Activated CD4-positive, alpha-beta T cell treated with anti-CD3 and anti-CD28 coated beads, Interleukin-2, amount 50 U/mL, for 4 hours (primary cell): ENCODE measurements at places on chromosomes 13 and 19.

GRCh38 chr19:54345938-54346386 is 7.0 kb upstream of the LILRA4 start:
- no peak for DNase-seq

- DNase-seq = no peak
Measured at GRCh38 chr13:94712812-94713560, 641 bp upstream of the SOX21 start.

DNA sequence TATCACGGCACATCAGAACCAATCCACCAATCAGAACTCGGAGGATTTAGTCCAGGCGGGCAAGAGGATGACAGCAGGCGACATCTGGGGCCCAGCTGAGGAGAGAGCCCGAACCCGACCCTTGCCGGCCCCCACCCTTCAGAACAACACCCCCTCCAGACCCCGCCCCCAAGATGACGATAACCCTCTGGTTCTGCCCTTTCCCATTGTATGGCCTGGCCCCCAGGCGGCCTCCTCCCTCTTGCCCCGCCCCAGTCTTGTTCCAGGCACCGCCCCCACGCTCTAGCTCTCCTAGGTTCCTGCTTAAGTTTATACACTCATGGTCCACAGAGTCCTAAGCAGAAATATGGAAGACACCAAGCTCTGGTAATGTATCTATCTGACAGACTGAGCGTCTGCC is 2.8 kb upstream of the ZNF83 start:
- DNase-seq = no peak

DNA sequence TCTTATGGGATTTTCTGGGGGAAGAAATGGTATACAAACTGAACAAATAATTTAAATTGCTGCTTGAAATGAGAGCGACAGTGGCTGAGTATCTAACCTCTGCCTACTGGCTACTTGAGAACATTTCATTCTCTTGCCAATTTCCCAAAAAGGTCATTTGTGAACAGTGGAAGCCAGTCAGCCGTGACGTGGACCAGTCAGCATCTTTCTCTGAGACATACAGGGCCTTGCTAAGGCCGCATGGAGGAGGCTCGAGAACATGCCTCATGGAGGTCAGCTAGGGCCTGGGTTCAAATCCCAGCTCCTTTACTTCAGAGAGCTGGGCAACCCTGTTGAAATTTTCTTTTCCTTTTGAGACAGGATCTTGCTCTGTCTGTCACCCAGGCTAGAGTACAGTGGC is 20.3 kb downstream of the ZC3H4 start:
- DNase-seq = no peak

- DNase-seq = no peak
Measured at GRCh38 chr13:109026266-109026665, 396.9 kb downstream of the MYO16 start.

DNA sequence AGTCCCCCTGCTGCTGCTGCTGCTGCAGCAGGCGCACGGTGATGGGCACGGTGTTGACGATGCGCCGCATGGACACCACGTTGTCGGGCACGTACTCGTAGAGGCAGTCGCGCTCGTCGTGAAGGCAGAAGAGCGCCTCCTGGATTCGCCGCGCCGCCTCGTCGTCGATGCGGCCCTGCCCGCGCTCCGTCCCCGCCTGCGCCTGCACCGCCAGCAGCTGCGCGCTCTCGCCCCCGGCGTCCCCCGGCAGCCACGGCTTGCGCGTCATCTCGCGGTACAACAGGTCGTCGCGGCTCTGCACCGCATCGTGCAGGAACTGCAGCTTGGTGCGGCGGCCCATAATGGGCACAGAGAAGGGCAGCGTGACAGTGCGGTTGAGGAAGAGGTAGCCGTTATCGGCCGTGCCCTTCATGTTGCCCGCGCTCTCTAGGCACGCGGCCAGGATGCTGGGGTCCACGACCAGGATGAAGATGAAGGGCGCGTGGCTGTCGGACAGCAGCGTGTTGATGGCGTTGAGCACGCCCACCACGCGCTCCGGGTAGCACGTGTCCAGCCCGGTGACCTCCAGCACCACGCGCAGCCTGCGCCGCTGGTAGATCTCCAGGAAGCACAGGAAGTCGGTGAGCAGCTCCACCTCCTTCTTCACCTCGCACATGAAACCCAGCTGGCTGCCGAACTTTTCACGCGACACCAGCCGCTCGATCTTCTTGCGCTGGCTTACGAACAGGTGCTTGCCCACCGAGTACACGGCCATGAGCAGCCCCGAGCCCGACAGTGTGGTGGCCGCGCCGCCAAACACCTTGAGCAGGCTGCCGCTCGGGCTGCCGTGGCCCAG is 8.1 kb downstream of the NKPD1 start:
- DNase-seq = peak; percentile 42

DNA sequence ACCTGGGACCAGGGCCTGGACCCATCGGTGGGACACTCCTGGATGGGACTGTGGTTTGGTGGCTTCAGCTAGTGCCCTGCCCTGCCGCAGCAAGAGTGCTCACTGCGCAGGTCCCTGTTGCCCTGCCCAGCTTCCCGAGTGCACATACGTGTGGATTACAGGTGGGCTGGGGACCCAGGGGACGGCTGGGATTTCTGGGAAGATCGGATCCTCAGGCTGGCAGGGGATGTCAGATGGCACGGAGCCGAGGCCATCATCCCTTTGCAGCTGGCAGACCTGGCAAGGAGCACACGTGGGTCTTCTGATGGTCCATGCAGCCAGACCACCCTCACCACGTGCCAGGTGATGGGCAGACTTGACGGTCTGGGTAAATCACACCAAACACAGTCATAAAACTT is 69.3 kb downstream of the CHST8 start:
- no peak for DNase-seq

DNA sequence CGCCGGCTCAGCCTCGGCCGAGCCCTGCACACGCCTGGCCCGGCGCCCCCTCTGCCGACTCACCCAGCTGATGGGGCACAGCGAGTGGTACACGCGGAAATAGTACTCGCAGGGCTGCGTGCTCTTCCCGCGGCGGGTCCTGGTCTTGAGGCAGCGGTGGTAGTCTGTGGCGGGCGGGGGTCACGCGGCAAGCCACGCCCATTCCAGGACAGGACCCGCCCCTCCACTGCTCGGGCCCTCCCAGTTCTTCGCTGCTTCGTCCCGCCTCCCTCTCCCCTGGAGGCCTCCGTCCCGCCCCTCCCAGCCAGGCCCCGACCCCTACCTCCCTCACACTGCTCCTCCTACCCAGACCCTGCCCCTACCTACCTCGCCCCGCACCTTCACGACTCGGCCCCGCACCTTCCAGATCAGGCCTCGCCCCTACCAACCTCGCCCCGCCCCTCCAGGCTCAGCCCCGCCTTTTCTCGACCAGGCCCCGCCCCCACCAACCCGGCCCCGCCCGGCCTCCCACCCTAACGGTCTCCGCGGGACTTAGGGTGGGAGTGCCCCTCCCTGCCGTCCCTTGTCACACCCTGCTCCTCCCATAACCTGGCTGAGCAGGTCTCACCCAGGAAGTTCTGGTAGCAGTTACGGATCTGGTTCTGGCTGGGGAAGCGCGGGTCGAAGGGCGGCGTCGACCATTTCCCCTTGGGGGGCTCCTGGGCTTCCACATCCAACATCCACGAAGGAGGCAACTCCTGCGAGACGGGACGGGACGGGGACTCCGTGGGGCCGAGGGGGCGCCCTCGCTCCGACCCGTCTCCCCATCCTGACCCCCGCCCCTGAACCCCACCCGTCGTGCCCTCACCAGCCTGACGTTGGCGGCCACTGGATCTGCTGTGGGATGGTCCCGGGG is 469 bp downstream of the COX6B2 start:
- peak; percentile 61 for DNase-seq

DNA sequence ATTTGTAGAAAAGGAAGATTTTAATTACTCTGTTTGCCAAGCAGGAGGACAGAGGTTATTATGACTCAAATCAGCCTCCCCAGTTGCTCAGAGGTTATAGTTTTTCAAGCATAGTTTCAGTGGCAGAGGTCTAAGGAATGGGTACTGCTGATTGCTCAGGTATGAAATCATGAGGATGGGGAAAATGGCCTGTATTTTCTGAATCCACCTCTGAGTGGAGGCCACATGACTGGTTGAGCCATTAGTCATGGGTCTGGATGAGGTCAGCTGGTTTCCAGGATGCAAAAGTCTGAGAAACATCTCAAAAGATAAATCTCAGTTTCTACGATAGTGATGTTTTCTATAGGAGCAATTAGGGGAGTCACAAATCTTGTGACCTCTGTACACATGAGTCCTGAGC is 62.8 kb upstream of the CEACAM8 start:
- DNase-seq = no peak

GRCh38 chr13:31022928-31023530 is 90.6 kb downstream of the TEX26 start:
- DNase-seq = no peak

DNA sequence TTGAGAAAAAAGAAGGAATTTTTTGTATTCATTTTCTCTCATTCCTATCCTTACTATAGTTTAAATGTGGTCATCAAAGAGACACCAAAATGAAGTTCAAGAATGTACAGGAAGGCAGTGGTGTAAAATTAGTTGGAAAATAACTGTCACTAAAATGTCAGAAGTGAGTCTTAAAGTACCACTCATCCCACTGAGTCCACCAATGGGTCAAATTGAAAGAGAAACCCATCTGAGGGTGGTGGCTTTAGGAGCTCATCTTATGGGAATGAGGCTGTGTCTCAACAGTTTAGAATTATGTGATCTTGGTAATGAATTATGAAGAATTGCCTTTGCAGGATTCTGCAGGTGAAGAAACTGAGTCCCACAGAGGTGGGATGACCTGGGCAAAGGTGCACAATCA is 403.5 kb downstream of the FGF9 start:
- no peak for DNase-seq

DNA sequence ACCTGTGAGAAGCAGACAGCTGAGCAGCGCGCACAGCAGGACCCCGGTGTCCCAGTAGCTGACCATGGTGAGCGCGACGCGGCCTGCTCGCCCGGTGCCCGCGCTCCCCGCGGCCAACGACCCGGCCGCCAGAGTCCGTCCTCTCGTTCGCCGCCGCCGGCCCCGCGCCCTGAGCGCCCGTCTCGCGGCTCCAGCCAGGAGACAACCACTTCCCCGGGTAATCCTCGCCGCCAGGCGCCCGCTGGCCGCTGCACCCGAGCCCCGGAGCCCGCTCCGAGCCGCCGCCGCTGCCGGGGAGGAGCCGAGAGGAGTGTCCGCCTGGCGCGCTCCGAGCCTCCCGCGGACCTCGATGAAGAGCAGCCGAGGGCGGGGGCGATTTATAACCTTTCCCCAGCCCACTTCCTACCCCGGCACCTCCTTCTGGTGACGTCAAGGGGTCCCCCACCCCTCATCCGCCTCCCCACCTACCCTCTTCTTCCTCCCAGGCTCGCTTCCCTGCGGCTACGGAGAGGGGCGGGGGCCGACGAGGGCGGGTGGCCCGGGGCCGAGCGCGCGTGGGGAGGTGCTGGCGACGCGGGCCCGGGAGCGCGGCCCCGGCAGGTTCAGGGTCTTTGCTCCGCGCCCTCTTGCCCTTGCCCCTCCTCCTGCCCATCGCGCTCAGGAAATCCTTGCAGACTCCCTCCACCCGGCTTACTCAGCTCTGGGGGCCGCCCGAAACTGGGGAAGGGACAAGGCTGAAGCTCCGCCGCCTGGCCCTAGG is at the start of gene FLT1:
Gene FLT1 (minus strand): TSS at position 351 of the 760 bp plus-strand sequence. CDS start 285 bp downstream, at position 66.
- no peak for DNase-seq

DNA sequence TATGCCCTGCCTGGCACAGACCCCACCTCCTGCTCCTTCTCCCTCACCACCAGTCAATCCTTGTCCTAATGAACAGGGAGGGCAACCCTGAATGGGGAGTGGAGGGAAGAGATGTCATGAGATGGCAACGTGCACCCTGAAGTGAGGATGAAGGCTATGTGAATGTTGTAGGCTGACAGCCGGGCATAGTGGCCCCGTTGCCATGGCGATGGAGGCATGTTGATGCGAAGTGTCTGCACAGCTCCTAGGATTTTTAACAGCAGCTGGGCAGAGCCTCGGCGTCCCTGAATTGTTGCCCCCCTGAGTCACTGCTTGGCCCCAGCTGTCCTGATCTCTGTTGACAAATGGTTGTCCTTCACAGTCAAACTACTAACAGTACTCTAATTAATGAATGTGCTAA is 4.8 kb upstream of the ALOX5AP start:
- DNase-seq = no peak

GRCh38 chr19:36686365-36687213 is 823 bp upstream of the ZNF567 start:
- DNase-seq = no peak

DNA sequence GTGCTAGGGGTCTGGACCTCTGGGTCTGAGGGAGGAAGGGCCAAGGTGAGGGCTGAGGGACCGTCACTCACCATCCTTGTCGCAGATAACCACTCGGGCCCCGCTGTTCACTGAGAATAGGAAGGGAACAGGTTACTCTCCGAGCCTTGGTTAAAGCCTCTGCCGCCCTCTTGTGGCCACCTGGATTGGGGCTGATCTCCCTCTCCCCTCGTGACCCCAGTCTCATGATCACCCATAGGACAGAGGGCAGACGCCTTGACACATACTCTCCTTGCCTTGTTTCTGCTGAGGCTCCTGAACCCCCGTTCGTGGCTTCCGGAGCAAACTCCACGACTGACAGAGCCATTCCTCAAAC is 580 bp downstream of the HSD17B14 start:
- peak; percentile 96 for DNase-seq

DNA sequence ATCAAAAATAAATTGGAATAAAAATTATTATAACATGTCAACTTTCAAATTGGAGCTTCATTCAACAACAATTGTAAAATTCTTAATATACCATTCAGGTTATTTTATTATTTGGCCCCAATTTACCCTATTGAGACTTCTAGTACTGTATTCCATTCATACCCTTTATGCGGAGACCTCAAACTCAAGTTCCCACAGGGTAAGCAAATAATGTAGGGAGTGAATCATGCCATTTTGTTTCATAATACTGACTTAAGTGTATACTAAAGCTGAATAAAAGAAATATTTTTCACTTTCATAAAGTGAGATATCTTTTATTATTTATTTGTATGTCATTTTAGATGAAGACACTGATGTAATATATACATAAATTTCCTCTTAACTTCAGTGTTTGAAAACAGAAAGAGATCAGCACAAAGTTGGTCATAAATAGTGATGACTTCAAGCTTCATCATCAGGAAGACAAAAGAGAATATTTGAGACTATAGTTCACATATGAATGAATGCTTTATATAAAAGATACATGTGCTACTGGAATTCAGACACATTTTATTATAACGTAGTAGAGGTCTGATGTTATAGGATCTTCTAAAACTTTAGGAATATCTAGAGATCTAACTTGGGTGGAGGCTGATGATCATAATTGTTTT is 894.4 kb upstream of the PCDH9 start:
- no peak for DNase-seq

DNA sequence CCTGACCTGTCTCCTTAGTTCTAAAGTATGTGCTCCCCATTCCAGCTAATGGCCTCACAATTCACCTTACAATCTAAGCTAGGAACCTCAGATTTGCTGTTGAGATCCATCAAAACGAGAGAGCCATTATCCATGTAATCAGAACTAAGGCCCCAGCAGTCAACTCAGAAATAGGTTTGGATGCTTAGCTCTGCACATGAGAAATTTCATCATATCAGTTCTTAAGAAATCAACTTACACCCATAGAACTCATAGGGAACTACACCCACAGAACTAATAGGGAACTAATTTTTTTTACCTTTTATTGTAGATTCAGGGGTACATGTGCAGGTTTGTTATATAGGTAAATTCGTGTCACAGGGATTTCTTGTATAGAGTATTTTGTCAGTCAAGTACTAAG is 28.7 kb downstream of the CYSLTR2 start:
- no peak for DNase-seq
